ENCODE measurements at places on chromosomes 1 and 21.

GRCh38 chr1:230693221-230693620, 20.7 kb downstream of the AGT start:
- no peak for DNase-seq

DNA sequence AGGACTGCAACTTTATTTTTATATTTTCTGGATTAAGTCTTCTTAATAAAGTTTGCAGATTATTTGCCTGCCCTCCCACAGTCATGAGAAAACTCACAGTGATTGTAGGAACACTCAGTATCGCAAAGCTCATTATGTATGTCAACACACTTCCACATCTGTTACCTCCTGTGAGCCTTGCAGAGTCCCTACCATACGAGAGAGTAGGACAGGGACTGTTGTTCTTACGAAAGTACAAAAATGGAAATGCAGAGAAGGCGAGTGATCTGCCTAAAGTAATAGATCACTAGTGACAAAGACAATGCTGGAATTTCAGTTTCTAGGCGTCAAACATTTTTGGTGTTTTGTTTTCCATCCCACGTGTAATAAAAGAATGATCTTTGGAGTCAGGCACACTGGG, 131.7 kb downstream of the SYT2 start:
- DNase-seq: no peak

DNA sequence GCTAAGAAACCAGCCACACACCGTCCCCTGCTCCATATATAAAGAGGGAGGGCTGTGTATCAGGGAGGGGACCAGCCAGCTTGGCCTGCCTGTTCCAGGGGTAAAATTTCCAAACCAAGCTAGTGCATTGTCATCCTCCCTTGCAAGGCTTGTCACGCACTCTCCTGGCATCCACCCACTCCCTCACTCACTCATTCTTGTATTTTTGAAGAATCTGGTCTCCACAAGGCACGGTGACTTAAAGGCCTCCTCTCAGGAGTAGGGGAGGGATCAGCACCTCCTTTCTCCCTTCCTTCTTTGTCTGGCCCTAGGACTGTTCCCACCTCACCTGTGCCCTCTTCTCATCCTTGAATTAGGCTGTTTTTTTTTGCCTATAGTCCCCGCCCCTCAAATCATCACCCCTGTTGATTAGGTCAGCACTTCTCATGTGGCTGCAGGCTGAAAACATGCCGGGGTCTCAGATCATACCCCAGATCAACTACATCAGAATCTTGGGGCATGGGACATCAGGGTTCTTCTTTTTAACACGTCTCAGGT, 5.0 kb downstream of the ABCA4 start:
- DNase-seq: no peak

DNA sequence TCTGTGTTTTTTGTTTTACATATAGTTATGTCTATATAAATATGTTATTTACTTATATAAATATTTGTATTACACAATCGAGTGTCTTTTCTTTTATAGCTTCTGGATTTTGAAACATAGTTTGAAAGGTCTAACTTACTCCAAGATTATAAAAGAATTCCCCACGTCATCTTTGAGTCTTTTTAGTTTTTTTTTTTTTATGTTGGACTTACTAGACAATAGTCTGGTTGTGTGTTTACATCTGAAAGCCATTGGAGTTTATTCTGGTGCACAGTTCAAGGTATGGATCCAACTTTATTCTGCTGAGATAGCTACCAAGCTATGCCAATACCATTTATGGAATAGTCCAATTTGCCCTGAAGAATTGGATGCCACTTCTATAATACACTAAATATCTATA, 26.1 kb upstream of the RCAN3 start:
- no peak for DNase-seq

GRCh38 chr21:46639489-46640386, 4.3 kb downstream of the PRMT2 start:
- no peak for DNase-seq

- no peak for DNase-seq
Measured at GRCh38 chr1:77996734-77997133, 8.0 kb upstream of the DNAJB4 start.

DNA sequence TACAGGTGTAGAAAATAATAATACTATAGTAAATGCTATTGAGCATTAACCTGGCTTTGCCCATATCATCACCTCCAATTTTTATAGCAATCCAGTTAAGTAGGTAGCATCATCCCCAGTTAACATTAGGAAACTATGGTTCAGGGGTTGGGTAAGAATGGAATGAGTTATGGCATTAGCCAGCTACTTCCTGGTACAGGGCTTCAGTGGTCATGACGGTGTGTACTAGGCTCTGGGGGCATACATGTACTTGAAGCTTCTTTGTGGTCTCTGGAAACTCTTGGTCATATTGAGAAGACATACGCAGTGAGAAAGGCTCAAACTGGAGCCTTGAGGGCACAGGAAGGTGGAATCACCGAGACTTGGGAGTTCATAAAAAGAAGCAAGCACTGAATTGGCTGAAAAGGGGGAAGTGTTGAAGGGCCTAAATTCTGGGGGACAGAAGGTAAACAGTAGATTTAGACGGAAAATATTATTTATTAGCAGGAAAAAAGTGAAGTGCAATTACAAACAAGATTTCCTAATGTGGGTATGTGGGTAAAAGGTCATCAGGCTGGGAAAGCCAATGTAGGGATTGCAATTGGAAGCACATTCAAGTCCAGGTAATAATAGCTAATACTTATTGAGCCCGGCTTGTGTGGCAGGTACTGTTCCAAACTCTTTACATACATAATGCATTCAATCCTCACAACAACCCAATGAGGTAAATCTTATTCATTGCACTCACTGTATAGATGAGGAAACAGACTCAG, 114.2 kb upstream of the ATP1A1 start:
- no peak for DNase-seq

DNA sequence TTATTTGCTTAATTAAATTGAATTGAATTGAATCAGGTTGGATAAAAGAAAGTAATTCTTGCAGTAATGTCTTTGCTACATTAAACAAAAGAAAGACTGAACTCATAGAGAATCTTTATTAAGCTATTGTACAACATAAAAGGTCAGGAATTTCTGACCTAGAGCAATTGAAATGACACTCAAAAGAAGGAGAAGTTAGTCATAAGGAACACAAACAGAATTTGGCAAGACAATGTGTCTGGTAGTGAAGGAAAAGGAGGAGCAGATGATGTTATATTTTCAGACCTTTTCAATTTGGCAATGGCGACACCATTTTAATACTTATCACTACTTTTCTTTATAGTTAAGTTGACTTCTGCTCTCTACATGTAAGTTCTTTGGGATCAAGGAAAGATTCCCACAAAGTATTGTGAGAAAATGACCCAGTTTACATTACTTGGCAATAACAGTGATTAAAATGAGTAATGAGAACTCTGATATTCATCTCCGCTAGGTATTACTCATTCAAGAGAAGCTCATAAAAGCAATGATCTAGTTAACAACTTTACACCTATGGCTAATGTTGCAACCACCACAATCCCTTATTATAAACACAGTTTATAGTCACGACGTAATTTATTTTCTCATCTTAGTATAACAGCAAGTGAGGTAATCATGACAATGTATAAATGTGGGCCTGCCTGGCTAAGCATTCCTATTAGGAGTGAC, 14.7 kb upstream of the KRTAP21-1 start:
- no peak for DNase-seq

GRCh38 chr1:20786253-20787028, 666 bp downstream of the HP1BP3 start:
- peak; percentile 86 for DNase-seq

DNA sequence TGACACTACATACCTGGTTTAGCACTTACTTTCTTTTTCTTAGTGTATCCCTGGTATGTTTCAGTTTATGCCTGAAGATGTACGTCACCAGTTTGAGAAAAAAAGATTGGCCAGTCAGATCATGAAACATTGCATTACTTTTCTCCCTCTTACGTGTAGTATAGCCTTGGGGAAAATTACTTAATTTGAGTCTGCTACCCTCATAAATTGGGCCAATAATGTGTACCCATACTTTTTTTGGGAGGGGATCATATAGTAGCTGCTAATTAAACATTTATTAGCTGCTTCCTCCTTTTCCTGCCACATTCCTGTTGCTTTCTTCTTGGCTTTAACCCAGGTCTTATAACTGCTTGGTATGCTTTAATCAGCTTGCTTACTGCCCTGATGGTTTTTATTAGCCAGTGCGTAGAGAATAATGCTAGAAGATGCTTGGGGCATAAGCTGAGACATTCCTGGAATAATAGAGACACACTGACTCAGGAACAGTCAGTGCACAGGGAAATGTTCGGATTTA, 32.1 kb downstream of the RABGAP1L start:
- DNase-seq: no peak

DNA sequence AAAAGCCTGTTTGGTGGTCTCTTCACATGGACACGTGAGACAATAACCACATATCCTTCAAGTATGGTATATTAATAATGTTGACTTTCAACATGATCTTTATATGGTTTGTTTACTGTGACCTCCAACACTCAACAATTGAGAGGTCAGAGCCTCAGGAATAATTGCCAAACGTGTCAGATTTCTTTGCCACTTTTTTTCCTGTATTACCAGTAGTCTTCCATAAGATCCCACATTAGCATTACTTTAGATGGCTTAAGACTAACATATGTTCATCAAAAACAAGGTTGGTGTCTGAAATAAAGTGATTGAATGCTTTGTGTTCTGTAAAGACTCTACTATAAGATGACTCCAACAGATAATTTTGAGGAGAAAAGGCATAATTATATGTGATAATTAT, 118.7 kb upstream of the F3 start:
- DNase-seq: no peak

- DNase-seq: no peak
Measured at GRCh38 chr1:183291802-183292514, 105.9 kb downstream of the LAMC2 start.

- no peak for DNase-seq
Measured at GRCh38 chr1:201307231-201307630, 23.9 kb downstream of the PKP1 start.

DNA sequence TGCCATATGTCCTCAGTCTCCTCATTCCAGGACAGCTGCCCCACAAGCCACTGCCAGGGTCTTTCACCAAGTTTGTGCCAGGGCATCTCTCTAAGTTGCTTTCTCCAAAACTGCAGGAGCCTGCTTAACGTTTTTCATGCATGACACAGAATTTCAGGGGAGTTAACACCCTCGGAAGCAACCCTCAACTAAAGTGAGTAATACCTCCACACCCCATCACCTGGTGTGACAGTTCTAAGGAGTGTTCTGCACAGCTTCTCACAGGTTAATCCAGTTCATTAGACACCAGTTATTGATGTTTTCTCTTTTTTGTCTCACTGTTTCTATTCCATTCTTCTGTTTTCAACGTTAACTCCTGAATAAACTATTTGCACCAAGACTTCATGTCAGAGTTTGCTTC, 115.0 kb downstream of the BACH1 start:
- no peak for DNase-seq

DNA sequence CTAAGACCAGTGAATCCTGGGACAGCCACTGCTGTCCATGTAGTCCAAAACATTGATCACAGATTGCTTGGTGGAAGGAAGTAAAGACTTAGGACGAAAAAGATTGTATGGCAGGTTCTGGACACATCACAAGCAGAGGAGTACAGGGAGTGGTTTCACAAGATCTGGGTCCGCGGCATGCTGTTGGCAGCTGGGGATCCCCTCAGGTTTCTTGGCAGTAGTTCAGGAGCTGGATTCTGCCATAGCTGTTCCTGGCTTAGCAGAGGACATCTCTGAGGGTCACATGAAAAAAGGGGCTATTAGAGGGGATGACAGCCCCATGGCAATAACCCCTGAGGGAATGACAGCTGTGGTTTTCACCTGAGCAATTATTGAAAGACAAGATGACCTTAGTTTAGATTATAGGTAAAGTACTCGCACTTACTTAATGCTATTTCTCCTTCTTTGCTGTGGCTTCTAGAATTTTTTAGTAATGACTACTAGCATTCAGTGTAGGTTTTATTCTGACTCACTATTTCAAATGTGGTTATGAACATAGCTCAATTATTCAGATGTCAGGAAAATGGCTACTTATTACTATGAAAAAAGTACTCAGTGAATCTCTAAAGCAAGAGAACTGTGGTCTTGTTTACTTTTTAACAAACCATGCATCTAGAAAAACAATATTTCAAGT, 8.2 kb downstream of the KRTAP27-1 start:
- DNase-seq: no peak

DNA sequence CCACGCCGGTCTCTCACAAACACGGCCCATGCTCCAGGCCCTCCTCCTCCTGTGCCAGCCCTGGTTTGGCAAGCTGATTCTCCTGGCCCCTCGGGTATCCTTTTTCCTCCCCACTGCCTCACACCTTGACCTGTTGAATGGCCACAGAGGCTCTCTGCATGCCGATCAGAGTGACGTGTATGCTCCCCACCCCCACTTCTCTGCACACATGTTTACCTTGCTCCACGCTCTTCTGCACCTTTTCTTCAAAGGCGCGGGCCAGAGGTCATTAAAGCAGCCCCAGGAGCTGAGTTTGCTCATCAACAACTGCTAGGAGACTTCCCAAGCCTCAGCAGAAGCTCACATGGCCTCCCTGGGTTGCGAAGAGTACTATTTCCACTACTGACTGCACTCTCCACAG, 139.3 kb upstream of the EDN2 start:
- DNase-seq: no peak

GRCh38 chr1:62161711-62162110, 32.9 kb upstream of the L1TD1 start:
- no peak for DNase-seq

DNA sequence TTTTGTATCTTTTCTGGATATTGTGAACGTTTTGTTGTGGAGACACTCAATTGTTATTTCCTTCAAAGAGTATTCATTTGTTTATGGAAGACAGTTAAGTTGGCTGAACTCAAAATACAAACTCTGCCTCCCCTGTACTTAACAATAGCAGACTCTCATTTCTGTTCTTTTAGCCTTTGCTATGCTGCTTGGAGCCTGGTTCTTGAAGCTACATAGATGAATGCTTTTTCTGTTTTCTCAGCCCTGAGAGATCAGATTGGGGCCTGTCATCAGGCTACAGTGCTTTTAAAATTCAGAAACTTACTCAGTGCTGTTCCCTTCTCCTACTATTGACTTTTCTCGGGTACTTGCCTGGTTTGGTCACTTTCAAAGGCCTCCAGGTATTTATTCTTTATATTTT, 215.7 kb upstream of the LYPLAL1 start:
- DNase-seq: no peak

GRCh38 chr1:88394958-88395357, 289.1 kb upstream of the PKN2 start:
- no peak for DNase-seq

DNA sequence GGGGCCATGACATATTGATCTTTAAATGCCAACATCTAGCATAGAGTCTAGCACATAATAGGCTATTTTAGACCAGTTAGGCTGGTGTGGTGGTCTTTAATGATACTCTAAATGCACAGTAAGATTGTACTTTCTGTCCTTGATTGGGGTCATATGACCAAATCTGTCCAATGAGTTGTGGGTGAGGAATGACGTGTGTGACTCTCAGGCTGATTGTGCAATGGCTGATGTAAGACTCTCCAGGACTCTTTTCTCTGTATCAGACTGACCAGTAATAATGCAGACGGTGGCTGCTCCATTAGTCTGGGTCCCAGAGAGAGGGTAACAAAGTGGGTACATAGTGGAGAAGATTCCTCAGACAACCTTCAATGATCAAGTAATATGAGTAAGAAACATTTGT, 541.6 kb upstream of the CAMK1G start:
- no peak for DNase-seq
